ENCODE measurements at places on chromosomes 12 and 14.
A peak's percentile ranks its signal among the peaks of the same experiment; 100 is the strongest.

DNA sequence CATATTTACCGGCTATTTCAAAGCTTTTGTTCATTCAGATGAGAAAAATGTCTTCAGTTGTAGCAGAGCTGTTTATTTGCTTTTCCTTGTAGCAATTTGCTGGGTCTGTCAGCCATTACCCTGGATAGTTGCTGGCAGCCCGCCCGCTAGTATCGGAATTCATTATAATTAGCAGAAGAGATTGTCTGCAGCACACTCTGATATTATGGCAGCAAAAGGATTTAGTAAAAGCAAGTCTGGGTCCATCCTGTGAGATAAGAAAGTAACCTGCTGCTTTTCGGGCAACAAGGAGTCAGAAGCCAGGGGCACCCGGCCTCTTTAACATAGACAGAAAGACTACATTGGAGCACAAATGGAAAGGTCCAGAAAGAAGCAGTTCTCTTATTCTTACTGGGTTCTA lies 6.1 kb upstream of the SLC35E3 start:
- DNase-seq, result no peak

GRCh38 chr14:104254735-104255400 lies 116.5 kb downstream of the KIF26A start:
- no peak for DNase-seq

DNA sequence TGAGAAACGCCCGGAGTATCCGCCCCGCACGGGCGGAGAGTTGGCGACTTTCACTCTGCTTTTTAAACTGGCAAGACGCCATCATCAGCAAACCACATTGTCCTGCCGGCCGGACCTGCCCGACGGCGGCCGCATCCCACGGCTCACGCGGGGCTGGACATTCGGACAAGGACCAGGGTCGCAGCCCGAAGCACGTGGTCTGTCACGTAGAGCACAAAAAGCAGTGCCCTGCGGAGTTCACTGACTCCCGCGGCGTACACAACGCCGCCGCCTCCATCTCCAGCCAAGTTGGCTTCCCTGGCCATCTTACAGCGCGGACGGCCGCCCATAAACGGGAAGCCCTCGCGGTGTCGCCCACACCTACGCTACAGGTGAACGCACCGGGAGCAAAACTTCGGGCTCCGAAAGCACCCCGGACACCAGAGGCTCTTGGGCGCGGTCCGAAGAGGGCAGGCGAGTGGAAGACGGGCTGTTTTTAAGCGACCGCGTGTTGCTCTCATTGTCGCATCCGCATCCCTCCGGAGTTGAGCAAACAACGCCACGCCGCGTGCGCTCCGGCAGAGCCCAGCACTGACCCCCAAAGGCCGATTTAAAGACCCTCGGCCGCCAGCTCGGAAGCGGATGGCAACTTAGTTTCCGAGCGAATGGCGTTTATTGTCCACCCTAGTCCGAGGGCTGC lies 966 bp downstream of the SINHCAF start:
- DNase-seq, result peak; percentile 24

- DNase-seq, result no peak
These were observed at the start of gene COCH for GRCh38 chr14:30874120-30874998. Gene COCH (plus strand): TSS chr14:30874559. CDS start chr14:30874939, 380 bp downstream.

- DNase-seq, result no peak
These were observed 17.0 kb downstream of the UBE3B start for GRCh38 chr12:109494348-109494881.

GRCh38 chr14:74533576-74533975 lies 40.0 kb downstream of the ISCA2 start:
- no peak for DNase-seq

DNA sequence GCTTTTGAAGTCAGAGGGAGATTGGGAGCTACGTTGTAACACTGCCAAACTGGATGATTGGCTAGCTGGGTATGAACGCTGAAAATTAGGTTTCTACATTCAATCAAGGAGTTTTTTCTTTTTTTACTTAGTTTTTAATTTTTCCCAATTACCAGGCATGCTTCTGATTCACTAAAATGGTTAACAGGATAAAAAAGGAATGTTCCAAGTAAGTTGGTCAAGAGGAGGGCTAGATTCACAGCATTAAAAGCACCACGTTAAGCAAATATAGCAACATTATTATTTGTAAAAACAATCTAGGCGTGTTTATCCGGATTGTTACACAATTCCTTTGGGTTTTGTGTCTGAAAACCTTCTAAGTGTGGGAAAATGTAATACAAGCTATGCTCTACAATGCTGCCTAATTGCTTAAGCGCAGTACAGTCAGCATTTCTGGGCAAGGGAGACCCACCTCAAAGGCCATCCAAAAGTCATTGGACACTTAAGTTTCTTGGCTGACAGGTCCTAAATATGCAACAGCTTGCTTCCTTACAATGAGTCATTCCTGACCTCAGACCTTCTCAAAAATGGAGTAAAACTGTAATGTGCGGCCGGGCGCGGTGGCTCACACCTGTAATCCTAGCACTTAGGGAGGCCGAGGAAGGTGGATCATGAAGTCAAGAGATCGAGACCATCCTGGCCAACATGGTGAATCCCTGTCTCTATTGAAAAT lies 1.2 kb downstream of the RPLP0 start:
- no peak for DNase-seq

DNA sequence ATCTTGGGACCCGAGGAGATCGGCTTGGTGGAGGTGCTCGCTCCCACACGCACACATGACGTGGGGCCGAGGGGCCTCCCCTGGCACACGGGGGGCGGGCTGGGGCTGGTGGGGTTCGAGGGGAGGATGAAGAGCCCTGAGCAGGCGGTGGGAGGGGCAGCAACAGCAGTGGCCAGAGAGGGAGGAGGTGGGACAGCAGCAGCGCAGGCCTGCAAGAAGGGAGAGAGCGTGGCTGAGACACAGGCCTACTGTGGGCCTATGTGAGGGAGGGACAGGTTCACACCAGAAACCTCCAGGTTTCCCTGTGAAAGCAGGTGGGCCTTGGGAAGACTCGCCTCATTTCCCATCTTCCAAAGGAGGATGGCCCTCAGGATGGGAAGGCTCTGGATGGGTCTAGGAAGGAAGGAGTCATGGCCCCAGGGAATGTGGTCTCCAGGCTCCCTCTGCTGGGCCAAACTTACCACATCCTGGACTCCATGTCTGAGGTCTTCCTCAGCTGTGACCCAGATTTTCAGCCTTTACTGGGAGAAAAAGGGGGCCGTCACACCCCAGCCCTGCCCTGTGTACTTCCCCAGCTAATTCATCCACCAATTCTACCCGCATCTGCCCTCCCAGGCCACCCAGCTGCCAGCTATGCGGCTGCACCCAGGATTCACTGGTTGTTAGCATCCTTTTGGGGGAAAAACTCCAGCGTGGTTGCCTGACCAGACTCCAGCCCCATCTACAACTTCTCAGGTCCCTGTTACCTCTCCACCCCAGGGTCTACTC lies 2.8 kb downstream of the PIANP start:
- DNase-seq, result no peak

GRCh38 chr12:70774055-70774454 lies 136.8 kb upstream of the PTPRB start:
- no peak for DNase-seq

DNA sequence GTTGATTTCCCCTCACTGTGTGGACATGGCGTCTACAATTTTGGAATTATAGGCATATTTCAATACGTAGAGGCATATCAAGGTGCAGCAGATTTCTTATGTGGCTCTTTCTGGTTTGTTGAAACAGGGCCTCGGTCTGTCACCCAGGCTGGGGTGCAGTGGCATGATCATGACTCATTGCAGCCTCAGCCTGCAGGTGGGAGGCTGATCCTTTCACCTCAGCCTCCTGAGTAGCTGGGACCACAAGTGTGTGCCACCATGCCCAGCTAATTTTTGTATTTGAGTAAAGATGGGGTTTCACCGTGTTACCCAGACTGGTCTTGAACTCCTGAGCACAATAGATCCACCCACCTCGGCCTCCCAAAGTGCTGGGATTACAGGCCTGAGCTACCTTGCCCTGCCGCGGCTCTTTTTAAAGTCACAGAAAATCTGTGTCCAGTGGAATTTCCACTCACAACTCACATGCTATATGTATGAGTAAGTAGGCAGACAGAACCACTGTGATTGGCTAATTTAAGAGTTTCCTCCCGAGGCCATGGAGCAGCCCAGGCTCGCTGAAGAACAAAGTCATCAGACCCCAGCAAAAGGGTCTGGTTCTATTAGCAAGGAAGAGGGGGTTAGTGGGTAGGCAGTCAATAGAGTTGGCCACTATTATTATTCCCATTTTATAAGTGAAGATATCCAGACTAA lies 9.1 kb downstream of the GNG2 start:
- no peak for DNase-seq

DNA sequence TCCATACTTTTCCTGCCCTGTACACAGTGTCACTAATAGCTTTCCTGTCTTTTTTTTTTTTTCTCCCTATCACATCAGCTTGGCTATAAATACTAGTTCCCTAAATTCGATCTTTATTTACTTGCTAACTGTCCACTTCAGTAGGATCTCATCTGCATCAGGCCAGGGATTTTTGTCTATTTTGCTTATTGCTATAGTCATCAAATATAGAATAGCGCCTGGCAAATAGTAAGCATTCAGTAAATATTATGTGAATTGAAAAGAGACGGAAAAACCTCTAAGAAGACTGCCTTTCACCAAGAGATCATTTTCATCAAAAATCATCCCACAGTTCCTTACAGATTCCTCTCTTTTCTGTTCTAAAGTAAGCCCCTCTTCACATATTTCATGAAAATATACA lies 429.1 kb downstream of the FLRT2 start:
- DNase-seq, result no peak

DNA sequence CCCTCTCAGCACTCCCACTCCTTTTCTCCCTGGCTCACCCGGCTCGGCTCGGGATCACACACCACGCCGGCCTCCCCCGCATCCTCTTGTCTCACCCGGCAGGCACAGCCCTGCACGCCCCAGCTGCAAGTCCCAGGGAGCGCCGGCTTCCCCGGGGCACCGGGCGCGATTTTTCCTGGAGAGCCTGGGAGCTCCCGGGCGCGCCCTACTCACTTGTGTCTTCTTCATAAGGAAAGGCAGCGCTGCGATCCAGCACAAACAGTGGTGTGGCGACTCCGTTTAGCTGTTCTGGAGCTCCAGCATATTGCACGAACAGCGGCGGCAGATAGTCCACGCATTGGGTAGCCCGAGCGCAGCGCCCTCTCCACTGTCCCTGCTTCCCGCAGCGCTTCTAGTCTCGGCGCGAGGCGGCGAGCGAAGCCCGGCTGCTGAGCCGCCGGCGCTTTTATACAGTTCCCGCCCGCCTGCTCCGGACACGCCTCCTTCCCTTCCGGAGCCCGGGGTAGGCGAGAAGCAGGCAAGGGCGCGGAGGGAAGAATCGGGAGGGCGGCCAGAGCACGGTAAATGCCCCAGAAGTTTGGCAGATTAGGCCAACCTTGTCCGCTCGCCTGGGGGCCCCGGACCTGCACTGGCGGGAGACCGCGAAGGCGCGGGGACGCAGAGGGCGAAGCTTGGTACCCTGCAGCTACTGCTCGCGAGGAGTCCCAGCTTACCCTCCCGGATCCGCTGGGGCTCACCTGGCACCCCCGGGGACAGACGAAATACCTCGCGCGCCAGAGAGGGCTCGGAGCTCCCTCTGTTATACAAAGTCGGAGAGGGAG lies at the start of gene KITLG:
TSS of gene KITLG (minus strand) at position 421 of the 821 bp plus-strand sequence. CDS start at position 228, 193 bp downstream.
- no peak for DNase-seq

DNA sequence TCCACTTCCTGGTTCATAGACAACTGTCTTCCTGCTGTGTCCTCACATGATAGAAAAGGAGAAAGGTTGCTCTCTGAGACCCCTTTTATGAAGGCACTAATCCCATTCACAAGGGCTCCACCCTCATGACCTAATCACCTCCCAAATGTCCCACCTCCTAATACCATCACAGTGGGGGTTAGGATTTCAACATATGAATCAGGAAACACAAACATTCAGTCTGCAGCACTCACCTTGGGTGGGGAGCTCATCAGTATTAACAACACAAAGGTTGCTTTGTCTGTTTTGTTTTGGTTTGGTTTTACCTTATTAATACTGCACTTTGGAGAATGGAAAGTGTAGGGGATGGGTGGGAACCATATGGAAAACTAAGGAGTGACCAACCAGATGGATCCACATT lies 10.5 kb upstream of the SMCO2 start:
- DNase-seq, result no peak

DNA sequence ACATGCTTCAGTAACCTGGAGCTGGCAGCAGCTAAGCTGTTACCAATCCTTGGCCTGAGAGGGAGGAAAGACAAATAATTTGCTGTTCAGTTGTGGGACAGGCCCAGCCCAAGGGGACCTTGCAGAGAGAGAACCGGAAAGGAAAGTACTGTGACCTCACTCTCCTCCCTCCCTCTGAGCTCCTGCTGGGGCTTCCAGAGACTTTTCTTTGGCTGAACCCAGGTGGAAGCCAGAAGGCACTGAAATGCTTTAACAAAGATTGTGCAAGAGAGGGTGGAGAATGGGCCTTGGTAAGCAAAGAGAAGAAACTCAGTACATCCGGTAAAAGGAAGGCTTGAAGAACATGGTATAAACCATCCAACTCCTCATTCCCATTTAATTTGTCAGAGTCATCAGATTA lies 457.1 kb downstream of the GLT1D1 start:
- no peak for DNase-seq

DNA sequence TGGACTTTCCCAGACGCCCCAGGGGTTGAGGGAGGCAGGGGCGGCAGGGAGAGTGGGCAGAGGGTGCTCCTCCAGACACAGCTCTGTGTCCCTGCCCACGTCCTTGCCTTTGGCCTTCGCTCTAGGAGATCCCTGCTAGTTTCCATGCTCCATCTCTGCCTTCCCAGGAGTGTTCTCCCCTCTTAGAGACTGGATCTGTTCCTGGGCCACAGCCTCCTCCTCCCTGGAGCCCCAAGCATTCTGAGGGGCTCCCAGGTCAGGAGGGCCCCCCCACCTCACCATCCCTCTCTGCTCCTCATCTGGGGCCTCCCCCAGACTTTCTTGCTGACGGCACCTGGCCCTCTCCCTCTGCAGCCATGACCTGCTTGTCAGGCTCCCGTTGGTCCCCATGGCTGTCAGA lies 216.0 kb upstream of the FKBP4 start:
- no peak for DNase-seq

DNA sequence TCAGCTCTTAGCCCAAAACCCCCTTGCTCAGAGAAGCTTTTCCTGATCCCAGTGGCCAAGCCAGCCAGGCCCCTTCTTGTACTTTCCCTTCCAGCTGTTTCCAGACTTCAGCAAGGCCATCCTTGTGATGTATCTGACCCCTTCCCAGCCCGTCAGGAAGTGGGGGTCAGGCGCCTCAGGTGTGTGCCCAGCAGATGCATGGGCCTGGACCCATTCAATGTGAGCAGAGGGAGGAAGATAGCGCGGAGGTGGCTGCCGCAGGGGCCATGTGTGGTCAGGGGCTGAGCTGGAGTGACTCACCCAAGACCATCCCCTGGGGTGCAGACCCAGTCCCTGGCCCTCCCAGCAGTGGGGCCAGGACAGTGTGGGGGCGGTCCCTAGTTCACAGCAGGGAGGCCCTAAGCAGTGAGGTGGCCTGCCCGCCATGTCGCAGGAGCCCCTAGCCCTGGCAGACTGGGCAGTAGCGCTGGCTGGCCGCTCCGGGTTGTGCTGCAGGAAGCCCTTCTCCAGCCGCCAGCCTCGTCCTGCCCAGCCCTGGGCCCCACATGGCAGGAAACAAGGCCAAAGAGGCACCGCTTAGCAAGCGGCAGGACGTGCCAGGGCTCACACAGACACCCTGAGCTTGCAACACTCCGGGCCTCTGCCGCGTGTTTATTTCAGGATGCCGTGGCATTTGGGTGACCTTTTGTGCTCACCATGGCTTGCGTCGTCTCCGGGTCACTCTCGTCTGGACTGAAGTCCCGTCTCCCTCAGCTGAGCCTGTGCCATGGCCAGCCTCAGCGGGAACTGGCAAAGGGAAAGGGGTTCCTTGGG lies 12.0 kb downstream of the ADSS1 start:
- DNase-seq, result no peak
